ENCODE measurements at places on chromosomes 7 and 10. TPM values are rescaled to one million over a fixed set of nuclear protein-coding genes. Genes with fewer than 3 reads are reported as not detected.
A peak's percentile ranks its signal among the peaks of the same experiment; 100 is the strongest.

DNA sequence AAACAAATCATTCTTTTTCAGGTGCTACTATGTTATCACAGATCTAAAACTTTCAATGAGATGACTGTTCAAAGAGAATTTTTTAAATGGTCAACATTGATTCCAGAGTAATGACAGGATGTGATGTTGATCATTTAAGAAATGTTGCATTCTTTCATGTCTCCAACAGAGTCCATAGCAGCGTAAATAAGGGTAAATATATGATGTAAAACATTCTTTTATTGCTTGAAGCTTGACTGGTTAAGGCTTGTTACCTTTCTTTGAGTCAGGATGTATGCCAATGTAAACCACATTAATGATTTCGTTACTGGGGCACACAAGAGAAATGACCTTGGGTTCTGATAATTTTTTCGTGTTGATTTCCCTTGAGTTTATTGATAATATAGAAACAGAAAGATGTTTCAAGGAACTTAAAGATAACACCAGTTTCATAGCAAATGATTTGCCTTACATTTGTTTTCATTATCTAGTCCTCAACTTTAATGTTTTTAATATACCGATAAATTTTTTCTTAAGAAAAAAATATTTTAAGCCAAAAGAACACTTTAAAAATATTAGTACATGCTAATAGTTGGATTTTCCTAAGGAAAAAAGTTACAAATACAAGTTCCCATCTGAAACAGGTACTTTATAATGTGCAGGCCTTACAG is 3.5 kb downstream of the STK17A start:
- DNase-seq = no peak

DNA sequence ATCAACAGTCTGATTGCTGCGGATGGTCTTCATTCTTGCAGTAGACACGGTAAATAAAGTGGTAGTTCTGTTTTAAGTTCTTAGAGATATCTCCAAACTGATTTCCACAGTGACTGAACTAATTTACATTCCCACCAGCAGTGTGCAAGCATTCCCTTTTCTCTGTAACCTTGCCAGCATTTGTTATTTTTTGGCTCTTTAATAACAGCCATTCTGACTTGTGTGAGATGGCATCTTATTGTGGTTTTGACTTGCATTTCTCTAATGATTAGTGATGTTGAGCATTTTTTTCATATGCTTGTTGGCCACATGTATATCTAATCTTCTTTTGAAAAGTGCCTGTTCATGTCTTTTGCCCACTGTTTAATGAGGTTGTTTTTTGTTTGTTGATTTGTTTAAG is 30.2 kb upstream of the CXCL12 start:
- no peak for DNase-seq

- DNase-seq = no peak
Observed at GRCh38 chr10:79381804-79382221, 34.5 kb downstream of the PPIF start.

Gene CPN1
- 24.9 TPM for total RNA-seq

GRCh38 chr10:79927111-79927828 is 21.6 kb downstream of the SFTPD start:
- no peak for DNase-seq

Gene GSDME
- total RNA-seq = 35.2 TPM

DNA sequence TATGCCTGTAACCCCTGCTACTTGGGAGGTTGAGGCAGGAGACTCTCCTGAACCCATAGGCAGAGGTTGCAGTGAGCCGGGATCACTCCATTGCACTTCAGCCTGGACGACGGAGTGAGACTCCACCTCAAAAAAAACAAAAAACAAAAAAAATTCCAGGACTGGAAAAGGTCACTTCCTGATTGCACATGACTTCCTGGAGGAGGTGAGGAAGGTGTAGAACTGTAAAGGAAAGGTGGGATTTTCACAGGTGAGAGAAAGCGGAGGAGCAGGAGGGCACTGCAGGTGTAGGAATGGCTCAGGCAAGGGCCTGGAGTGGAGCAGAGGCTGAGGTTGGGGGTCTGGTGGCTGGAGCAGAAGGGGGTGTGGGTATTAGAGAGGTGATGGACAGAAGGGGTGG is 3.2 kb upstream of the MUC3A start:
- DNase-seq = no peak

DNA sequence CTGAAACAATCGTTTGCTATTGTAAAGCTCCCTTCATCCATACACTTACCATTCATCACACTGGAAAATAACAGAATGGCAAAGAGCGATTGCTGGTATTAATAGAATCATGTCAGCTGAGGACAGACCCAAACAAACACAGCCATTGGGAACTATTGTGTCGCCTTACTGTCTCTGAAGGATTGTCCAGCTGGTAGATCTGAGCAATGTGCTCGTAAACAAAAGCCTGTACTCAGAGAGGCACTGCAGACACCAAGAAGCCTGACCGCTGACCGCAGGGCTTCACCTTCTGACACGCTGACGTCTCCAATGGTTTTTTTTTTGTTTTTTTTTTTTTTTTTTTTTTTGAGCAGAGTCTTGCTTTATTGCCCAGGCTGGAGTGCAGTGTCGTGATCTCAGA is 151.0 kb upstream of the FRMD4A start:
- DNase-seq = no peak

DNA sequence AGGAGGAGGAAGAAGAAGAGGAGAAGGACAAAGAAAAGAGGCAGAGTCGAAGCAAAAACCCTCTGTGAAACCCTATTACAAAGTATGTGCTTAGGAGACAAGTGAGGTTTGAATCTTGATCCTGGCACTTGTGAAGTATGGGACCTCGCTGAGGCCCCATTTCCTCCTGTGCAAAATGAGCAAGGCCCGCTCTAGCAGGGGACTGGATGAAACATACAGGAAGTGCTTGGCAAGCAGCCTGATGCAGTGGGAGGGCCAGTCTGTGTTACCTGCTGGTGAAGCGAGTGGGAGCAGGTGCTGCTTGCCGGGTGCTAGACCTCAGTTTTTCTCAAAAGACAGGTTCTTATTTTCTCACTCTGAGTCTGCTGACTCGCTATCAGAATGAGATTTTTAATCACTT is 150.4 kb downstream of the JCAD start:
- no peak for DNase-seq

- DNase-seq = peak; percentile 59
Observed at GRCh38 chr7:29987811-29988317, 1.7 kb downstream of the SCRN1 start.

DNA sequence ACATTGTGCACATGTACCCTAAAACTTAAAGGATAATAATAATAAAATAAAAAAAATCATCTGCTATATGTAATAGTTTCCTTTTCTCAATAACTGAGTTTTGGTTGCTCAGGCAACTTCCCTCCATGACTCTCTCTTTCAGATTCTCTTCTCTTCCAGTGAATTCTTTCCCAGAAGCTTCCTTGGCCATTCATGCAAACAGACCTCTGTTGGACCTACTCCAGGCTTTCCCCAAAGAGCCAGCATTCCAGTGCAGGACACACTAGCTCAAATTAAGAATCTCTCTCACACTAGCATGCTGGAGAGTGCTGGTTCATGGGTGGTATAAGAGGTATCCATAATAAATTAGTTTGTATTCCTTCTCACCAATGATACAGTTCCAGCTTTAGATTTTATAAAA is 31.0 kb upstream of the ZEB1 start:
- no peak for DNase-seq

Gene DPP6
- total RNA-seq = not detected

DNA sequence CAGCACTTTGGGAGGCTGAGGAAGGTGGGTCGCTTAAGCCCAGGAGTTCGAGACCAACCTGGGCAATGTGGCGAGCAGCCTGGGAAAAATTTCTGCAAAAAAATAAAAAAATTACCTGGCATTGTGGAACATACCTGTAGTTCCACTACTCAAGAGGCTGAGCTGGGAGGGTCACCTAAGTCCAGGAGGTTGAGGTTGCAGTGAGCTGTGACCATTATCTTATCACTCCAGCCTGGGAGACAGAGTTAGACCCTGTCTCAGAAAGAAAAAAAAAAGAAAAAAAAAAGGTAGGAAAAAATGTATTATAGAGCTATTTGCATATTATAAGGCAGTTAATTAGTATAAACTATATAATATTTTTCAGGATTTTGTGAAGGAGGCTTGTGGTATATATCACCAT is 11.0 kb upstream of the TSPAN13 start:
- DNase-seq = no peak

Gene OR2A2
- total RNA-seq = not detected

All from Caco-2 (cell line).